ENCODE measurements at places on chromosomes 2 and 18.
A peak's percentile ranks its signal among the peaks of the same experiment; 100 is the strongest.

GRCh38 chr2:133974353-133974752 is 279.5 kb upstream of the MGAT5 start:
- DNase-seq: no peak

- no peak for DNase-seq
Measured at GRCh38 chr2:205781244-205781931, 99.1 kb downstream of the NRP2 start.

DNA sequence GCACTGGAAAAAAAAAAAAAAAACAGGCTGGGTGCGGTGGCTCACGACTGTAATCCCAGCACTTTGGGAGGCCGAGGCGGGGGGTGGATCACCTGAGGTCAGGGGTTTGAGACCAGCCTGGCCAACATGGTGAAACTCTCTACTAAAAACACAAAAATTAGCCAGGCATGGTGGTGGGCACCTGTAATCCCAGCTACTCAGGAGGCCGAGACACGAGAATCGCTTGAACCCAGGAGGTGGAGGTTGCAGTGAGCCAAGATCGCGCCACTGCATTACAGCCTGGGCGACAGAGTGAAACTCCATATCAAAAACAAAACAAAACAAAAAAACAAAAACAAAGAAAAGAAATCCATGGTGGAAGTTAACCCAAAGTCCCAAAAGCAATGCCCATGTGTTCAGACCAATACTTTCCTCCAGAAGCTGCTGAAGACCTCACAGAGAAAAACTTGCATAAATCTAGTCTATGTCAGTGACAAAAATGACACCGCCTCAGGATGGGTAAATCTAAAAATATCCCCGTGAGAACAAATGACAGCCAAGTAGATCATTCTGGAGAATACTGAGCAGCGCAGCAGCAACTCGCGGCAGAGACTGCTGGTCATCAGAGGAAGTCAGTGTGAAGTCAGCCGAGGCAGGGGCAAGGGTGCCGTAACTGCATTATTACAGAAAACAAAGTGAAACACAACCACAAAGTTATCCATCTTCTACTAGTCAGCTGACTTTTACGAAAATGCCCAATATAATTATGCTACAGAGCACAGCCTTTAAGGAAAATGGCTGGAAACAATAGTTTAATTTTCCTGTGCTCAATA is 41.0 kb downstream of the LPIN2 start:
- no peak for DNase-seq

- DNase-seq: no peak
Measured at GRCh38 chr2:128354726-128355470, 36.2 kb upstream of the HS6ST1 start.

DNA sequence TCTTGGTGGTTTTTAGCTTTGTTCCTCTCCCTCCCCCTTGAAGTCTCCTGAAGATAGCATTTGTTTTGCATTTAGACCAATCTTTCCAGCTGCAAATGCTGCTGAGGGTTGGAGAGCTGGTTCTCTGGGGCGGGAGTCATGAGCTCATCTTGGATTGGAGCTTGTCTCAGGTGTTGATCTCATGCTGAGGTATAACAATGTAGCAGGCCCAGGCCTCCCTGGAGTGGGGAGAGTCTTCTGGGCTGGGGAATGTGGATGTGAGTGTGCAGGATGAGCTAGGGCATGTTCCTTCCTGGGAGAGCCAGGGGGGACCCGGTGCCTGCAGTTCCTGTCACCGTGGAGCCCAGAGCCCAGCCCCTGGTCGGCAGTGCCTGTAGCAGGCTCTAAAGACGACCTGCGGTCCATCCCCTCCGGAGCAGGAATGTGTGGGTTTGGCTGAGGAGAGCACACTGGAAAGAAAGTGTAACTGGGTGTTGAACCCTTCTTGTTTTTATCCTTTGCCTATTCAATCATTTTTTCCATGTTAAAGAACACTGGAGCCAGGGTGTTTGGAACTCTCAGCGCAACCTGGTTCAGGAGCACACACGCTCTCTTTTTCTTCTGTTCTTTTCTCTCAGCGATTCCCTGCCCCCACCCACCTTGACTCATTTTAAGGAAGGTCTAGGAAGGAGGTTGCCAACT is 2.7 kb downstream of the ZNF532 start:
- no peak for DNase-seq

DNA sequence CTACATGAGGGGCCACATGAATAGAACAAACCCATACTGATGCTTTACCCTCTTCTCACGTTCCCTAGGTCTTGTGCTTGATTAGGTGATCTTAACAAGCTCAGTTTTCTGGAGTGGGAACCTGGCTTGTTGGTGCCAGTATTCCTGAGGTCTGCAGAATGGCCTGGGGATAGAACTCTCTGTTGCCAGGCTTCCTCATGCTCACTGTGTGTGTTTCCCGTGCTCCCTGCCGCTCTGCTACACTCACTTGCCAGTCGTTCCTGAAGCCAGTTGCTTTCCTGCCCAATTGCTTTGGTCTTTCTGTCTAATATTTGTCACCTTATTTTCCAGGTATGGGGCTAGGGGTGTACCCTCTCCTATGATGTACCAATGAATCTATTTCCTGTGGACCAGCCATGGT is 2111.5 kb upstream of the PIK3C3 start:
- DNase-seq: no peak

DNA sequence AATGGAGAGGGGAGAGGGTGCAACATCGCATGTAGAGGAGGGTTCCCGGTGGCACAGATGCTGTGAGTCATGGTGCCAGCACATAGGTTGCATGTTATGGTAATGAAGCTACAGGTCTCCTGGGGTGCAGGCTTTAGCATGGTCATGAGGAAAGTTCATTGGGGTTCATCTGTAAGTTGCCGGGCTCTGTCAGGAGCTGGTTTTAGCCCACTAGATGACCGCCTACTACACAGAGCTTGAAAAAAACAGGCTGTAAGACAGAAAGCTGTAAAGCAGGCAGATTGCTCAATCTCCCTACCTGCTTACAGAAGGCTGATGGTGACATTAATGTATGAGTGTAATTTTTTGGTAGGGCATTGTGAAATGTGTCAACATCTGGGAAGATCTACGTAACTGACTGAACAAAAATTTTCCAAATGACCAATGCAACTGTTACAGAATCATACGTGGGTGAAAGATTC is 23.9 kb downstream of the DYSF start:
- DNase-seq: no peak

DNA sequence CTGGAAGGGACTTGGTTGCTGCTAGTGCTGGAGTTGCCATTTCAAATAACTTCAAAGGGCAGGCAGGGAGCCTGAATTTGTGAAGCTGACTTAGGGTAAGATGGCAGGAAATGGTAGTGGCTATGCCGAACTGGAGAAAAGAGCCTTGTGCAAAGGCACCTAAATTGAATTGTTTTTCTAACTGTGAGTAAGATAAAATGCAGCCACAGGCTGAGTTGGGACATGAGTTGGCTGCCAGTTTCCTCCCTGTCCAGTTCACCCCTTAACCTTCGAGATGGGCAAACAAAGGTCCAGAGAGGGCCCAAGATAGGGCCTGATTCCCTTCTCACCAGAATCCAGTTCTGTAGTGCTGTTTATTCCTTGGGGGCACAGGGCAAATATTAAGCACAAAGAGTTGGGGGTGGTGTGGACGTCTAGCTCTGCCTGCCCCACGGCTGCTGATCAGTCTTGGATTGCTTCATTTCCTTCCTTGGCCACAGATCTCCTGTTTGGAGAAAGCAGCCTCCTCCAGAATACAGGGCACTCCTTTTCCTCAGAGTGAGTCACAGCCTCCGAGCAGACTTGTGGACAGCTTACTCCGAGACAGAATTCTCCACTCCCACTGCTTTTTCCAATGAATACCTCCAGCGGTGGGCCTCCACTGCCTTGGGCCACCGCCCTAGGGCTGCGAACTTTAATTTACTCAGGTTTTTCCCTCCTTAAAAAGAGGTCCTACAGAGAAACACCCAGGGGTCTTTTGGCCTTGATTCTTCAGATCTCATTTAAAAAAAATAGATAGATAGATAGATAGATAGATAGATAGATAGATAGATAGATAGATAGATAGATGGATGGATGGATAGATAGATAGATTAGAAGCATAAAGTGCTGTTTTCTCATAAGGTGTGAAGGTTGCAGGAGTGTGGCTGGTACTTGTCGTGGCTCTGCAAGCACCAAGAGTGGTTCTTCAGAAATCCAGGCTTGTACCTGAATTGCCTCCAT is 18.4 kb upstream of the SLC20A1 start:
- DNase-seq: no peak

DNA sequence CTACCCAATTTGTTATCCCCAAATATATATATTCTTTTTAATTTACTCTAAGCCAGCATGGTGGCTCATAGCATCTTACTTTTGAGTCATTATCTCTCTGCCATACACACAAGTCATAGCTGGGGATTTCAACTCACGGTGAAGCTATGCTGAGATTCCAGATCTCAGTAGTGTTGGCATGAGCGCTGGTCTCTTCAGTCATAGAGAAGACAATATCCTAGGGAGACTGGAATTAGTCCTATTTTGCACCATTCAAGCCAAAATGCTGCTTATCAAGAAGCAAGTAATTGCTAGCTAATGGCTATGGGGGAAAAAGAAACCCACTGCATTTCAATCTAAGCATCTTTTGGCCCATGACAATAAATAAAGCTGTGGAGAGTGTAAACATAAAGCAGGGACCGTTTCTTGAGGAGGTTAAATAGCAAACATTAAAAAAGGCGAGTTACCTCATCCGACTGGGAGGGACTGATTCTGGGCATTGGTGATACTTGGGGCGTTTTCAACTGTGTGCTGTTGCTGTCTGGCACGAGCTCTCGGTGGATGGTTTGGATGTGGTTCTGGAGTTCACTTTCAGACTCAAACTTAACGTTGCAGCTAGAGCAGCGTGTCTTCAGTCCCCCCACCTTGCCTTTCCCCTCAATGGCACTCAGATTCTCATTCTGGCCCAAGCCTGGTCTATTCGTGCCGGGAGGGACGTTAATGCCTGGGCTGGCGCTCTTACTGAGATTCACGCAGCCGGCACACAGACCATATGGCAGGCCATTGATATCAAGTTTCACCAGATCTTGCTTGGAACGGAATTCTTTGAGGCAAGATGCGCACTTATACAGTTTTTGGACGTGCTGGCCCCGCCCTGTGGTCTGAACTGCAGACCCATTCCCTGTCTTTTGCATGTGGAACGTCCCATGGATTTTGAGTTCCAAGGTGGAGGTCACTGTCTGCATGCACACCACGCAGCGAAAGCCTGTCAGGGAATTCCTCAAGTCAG is 127.8 kb downstream of the ZNF521 start:
- DNase-seq: no peak

GRCh38 chr2:129877795-129878775 is 101.4 kb upstream of the RAB6C start:
- peak; percentile 73 for DNase-seq

DNA sequence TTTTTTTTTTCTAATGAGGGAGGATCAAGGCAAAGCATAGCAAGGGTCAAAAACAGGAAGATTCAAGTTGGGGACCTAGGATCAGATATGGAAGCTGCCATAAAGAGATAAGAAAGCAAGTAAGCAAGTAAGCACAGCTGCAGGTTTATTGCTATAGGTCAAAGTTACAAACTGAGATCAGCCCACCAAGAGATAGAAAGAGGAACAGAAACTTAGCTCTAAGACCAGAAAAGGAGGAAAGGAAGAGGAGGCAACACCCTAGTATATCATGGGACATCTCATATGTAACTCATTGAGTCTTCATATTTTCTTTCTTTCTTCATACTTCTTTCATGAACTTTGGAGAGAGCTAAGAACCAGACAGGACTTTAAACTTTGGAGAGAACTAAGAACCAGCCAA is 295.9 kb upstream of the CRIM1 start:
- no peak for DNase-seq

DNA sequence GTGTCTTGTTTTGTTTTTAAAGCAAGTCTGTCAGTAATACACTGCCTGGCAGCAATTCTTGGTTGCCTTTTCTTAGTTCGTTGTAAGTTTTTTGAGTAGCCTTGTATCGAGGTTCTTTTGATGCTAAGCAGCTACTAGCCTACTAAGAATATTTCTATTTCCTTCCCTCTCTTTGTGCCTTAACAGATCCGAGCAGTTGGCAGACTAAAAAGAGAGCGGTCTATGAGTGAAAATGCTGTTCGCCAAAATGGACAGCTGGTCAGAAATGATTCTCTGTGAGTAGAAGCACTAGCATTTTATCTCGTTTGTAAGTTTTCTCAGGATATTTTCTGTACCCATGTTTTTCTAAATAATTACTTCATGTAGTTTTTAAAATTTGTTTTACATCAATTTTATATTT is 15.1 kb downstream of the MFF start:
- no peak for DNase-seq

GRCh38 chr2:216555274-216555673 is 56.6 kb downstream of the RPL37A start:
- peak; percentile 47 for DNase-seq

DNA sequence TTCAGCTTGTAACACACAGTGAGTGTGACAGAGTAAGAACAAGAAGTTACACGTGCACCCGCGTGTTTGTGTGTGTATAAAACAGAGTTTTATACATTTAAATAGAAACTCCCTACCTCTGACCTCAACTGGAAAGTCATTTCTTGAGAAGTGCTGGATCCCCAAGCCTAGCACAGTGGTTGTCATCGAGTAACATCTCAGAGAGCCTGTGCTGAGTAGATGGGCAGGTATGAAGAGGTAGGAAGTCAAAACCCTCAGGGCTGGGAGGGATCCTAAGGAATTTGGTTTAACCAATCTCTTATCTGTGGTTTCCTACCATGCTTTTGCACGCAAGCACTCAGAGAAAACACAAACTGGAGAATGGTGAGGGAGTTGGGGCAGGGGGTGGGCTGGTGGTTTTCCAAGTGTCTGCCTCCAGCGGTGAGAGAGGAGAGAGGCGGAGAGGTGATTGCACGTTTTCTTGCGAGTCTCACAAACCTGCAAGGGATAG is 9.2 kb downstream of the ACOXL start:
- no peak for DNase-seq

DNA sequence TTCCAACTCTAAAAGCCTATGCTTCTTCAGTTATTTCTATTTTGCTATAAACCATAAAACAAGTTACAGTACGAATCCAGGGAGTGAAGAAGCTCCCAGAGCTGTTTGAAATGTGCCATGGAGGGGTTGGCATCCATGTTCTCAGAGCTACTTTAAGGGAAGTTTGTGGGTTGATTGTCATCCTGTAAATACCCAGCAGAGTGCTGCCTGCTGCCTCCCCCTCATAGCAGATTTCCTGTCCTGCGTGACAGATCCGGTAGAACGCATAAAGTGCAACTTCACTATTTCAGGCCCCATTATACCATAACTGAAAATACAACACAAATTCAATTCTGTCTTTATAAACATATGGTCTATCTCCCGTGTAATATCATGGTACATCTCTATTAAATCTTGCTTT is 114.4 kb downstream of the CTNNA2 start:
- no peak for DNase-seq

GRCh38 chr2:9473985-9474360 is 378 bp upstream of the IAH1 start:
- peak; percentile 76 for DNase-seq
